Cardiac muscle cell (in vitro differentiated cells and primary cell): ENCODE measurements at places on chromosomes 5 and 9. TPM values are rescaled to one million over a fixed set of nuclear protein-coding genes. Genes with fewer than 3 reads are reported as not detected.

NOL8 gene
- total RNA-seq: 8.7 and 15.1 TPM in 2 replicates

DNA sequence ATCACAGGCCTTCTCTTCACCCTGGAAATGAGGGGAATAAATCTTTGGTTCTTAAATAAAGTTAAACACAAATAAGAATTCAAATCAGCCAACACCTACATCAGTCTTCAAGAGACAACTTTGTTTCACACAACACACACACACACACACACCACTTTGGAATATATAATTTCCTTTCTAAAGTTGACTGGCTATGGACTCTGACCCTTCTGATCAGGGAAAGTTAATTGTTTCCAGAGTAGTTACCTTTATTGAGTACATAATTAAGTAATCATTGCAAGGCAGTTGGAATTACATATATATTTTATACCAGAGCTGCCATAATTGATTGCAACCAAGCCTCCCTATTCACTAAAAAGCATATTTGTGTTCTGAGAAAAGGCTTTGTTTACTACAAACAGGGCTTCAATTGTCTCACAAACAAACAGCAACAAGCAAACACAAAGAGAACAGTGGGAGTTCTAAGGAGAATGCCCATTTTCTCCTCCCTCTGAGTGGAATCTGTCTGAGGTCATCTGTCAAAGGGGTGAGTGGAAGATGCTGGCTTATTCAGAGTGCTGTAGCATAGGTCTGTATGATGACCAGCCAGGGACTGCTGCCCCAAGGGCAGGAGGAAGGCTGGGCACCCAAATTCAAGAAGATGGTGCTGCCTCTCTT lies 136.6 kb downstream of the SEMA6A start:
- no peaks in the 10 kb centered on the region for H3K4me1 ChIP-seq
- H3K4me3 ChIP-seq: no peak overlapping the region
- no peaks in the 10 kb centered on the region for H3K27me3 ChIP-seq

DNA sequence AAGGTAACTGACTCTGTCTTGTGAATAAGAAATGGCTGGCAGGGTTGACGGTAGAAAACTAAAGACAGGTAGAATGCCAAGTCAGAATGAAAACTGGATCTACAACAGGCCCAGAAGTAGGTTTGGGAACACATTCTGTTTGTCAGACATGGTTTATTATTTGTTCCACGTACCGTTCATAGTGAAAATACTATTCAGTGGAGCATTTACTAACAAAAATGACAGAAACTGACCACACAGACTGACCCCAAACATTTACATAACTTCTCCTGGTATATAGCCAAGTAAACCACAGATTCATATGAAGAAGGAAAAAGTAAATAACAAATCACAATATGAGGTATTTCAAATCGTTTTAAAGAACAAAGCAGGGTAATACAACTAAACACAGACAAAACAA lies 73.7 kb downstream of the SLC38A9 start:
- H3K27ac ChIP-seq: no peak overlapping the region
- no peak overlapping the region for H3K4me3 ChIP-seq
- peak; percentile 42 for DNase-seq
- H3K4me1 ChIP-seq: peaks cover 16% of the 10 kb centered on the region

- no peak overlapping the region for H3K27ac ChIP-seq
- H3K4me1 ChIP-seq: peaks cover 3% of the 10 kb centered on the region
- no peaks in the 10 kb centered on the region for H3K27me3 ChIP-seq
- no peak for DNase-seq
- no peaks in the 10 kb centered on the region for H3K36me3 ChIP-seq
- H3K4me3 ChIP-seq: no peak overlapping the region
These were observed 96.3 kb downstream of the ARSB start for GRCh38 chr5:78888580-78889368.

GRCh38 chr5:131142970-131143617 lies 22.0 kb downstream of the HINT1 start:
- no peaks in the 10 kb centered on the region for H3K4me1 ChIP-seq
- H3K4me3 ChIP-seq: no peak overlapping the region
- DNase-seq: no peak
- H3K27me3 ChIP-seq: no peaks in the 10 kb centered on the region
- no peaks in the 10 kb centered on the region for H3K36me3 ChIP-seq
- H3K27ac ChIP-seq: no peak overlapping the region

C5orf46 gene
- total RNA-seq: not detected in 2 replicates

- H3K27ac ChIP-seq: no peak overlapping the region
- H3K4me1 ChIP-seq: no peaks in the 10 kb centered on the region
- H3K36me3 ChIP-seq: no peaks in the 10 kb centered on the region
- no peak for DNase-seq
These were observed 122.2 kb upstream of the EFNA5 start for GRCh38 chr5:107792940-107793339.

DNA sequence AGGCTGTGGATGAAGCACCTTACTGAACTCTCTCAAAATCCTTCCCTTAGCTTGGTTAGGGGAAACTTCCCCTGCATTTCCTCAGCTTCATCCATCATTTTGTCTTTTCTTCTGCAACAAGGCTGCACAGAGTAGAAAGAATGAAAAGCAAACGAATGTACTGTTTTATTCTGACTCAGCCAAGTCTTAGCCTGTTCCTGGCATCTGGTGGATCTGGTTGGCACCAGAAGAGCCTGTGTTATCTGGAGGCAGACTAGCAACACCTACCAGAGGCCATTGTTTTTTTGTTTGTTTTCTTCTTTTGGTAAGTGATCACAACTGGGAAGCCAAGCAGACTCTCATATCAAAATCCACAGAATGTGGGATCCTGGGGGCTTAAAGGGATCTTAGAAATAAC lies 200.7 kb downstream of the FANCC start:
- no peak overlapping the region for H3K4me3 ChIP-seq
- H3K27ac ChIP-seq: no peak overlapping the region
- no peak for DNase-seq
- no peaks in the 10 kb centered on the region for H3K27me3 ChIP-seq
- peaks cover 5% of the 10 kb centered on the region for H3K36me3 ChIP-seq
- H3K4me1 ChIP-seq: no peaks in the 10 kb centered on the region

- no peak for DNase-seq
- H3K4me3 ChIP-seq: no peak overlapping the region
- no peak overlapping the region for H3K27ac ChIP-seq
These were observed 113.3 kb downstream of the SNX18 start for GRCh38 chr5:54630738-54631359.

GRCh38 chr5:100826133-100826532 lies 76.9 kb downstream of the ST8SIA4 start:
- no peak overlapping the region for H3K4me3 ChIP-seq
- no peaks in the 10 kb centered on the region for H3K27me3 ChIP-seq
- H3K4me1 ChIP-seq: no peaks in the 10 kb centered on the region
- no peak overlapping the region for H3K27ac ChIP-seq
- H3K36me3 ChIP-seq: no peaks in the 10 kb centered on the region

DOCK8 gene
- 0.04 TPM in 1 of 2 replicates, not detected in the other for total RNA-seq

- H3K4me1 ChIP-seq: no peaks in the 10 kb centered on the region
- no peak for DNase-seq
- no peaks in the 10 kb centered on the region for H3K36me3 ChIP-seq
- H3K27me3 ChIP-seq: no peaks in the 10 kb centered on the region
- H3K27ac ChIP-seq: no peak overlapping the region
These were observed 12.1 kb upstream of the WDR5 start for GRCh38 chr9:134123764-134124128.

GRCh38 chr9:9623506-9623905 lies 989.3 kb downstream of the PTPRD start:
- no peaks in the 10 kb centered on the region for H3K36me3 ChIP-seq
- no peak overlapping the region for H3K4me3 ChIP-seq
- no peaks in the 10 kb centered on the region for H3K4me1 ChIP-seq

CAMK4 gene
- total RNA-seq: 0.99 and 2.1 TPM in 2 replicates

- H3K27me3 ChIP-seq: peaks cover 95% of the 10 kb centered on the region
- H3K27ac ChIP-seq: no peak overlapping the region
- H3K4me1 ChIP-seq: no peaks in the 10 kb centered on the region
- peak overlapping the region; percentile 32 for H3K4me3 ChIP-seq
- peak; percentile 76 for DNase-seq
These were observed 896 bp downstream of the EBF1 start for GRCh38 chr5:159098603-159099436.

GRCh38 chr5:84673785-84674184 lies 289.1 kb upstream of the EDIL3 start:
- no peak overlapping the region for H3K27ac ChIP-seq
- H3K4me1 ChIP-seq: peaks cover 9% of the 10 kb centered on the region
- no peaks in the 10 kb centered on the region for H3K27me3 ChIP-seq
- DNase-seq: peak; percentile 55
- no peak overlapping the region for H3K4me3 ChIP-seq
- H3K36me3 ChIP-seq: no peaks in the 10 kb centered on the region

- H3K27ac ChIP-seq: no peak overlapping the region
- DNase-seq: no peak
- no peaks in the 10 kb centered on the region for H3K36me3 ChIP-seq
These were observed 26.3 kb upstream of the GALNT10 start for GRCh38 chr5:154164249-154164581.

SLC36A3 gene
- not detected in 2 replicates for total RNA-seq

DNA sequence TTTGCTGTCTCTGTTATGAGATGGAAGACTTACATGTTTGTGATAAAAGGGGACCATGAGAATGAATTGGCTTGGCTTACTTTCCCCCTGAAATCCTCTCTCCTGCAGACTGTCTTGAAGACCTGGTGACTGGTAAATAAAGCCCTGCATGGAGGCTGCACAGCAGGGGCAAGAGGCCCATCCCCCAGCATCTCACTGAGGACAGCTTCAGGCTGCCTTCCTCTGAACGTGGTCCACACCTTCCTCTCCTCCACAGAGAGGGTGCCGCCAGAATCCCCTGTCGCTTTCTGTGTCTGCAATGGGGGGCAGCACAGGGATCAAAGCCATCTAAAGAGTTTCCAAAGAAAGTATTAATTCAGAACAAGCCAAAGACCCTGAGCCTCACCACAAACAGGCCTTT lies 94.6 kb downstream of the SYK start:
- no peaks in the 10 kb centered on the region for H3K27me3 ChIP-seq
- no peaks in the 10 kb centered on the region for H3K36me3 ChIP-seq
- no peaks in the 10 kb centered on the region for H3K4me1 ChIP-seq
- no peak for DNase-seq
- H3K4me3 ChIP-seq: no peak overlapping the region

LCN9 gene
- total RNA-seq: not detected in 2 replicates

DNA sequence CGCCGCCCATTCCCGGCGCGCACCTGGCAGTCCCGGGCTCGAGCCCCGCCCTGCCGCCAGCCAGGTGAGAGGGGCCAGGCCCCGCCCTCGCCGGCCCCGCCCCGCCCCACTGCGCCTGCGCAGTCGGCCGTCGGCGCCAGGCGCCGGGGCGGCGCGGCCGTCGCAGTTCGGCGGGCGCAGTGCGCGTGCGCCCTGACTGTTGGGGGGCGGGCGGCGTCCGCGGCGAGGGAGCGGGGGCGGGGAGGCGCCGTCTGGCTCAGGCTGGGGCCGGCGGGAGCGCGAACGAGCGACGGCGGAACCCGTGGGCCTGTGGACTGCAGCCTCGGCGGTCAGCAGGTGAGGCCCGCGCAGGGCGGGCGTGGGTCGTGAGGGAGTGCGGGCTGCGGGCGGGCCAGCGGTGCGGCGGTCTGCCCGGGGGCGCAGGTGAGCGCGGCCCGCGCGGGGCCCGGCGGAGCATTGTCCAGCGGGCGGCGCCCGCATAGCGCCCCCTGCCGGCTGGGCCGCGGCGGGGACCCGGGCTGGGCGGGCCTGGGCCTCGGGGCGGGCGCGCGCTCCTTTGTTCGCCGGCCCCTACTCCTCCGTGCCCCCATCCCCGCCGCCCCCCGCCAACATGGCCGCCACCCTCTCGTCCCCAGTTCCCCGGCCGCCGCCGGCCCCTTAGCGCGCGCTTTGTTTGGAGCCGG lies at the start of gene SPIN1:
TSS of gene SPIN1 (plus strand) at position 242 of the 683 bp plus-strand sequence. CDS start 38,096 bp downstream, outside the sequence.
- peak within 1 kb of the TSS; percentile 99 for H3K27ac ChIP-seq
- H3K4me3 ChIP-seq: peak within 1 kb of the TSS; percentile 94
- H3K4me1 ChIP-seq: peaks cover 6% of the 10 kb centered on the region
- H3K27me3 ChIP-seq: no peaks in the 10 kb centered on the region

DNA sequence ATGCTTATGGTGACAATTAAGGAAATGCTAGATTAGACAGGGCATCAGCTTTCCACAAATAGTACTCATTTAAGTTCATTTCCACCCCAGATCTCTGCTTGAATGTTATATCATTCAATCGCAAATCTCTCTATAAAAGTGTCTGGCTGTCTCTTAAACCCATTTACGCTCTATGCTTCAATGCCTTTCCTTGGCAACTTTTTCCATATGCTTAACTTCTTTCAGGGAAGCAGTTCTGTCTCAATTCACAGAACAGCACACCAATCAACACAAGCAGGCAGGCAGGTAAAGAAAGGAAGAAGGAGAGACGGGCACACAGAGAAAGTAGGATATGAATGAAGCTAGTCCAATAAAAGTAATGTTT lies 243.1 kb downstream of the DENND1A start:
- H3K36me3 ChIP-seq: no peaks in the 10 kb centered on the region
- no peak overlapping the region for H3K4me3 ChIP-seq
- H3K4me1 ChIP-seq: peaks cover 51% of the 10 kb centered on the region
- DNase-seq: no peak
- H3K27me3 ChIP-seq: no peaks in the 10 kb centered on the region
- peak overlapping the region; percentile 20 for H3K27ac ChIP-seq

DNA sequence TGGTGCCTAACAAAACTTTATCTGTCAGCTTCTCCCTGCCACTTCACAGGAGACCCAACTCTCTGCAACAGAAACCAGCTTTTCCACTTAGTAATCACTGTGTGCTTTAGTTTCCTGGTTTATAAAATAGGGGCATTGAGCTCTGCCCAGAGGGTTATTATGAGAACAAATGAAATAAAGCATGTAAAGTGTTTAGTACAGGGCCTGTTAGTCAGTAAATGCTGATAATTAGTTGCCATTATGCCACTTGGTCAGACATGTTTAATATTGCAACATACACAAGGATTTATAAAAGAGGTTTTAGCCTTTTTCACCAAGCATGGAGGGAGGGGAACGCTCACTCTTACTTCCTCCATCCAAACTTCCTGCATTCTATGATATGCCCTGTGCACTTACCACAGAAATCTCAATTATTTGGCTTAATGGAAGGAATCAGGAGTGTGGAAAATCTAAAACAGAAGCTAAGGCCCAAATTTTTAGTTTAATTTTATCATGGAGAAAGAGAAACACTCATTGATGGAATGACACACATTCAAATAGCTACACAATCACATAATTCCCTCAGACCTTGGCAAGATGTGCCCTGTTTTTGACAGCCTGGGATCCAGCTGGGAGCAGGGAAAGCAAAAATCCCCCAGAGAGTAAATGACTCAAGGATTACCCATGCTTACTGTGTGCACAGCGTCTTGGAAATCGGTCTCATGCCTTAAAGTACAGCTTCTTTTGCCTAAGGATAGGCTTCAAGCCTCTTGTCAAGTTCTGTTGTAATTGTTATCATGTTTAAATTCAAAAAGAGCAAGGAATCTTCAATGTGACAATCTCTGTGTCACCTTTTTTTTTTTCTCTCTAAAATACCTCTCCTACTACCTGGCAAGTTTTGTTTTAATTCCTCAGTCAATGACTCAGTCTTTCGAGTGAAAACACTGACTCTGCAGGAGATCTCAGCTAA lies 34.0 kb downstream of the ZNF474 start:
- no peaks in the 10 kb centered on the region for H3K27me3 ChIP-seq
- no peaks in the 10 kb centered on the region for H3K36me3 ChIP-seq
- H3K27ac ChIP-seq: no peak overlapping the region
- H3K4me1 ChIP-seq: no peaks in the 10 kb centered on the region

GRCh38 chr9:134658378-134658955 lies 16.9 kb downstream of the COL5A1 start:
- DNase-seq: no peak
- peak overlapping the region; percentile 99 for H3K27ac ChIP-seq
- peaks cover 47% of the 10 kb centered on the region for H3K4me1 ChIP-seq
